ENCODE measurements at places on chromosomes 3 and 15.

DNA sequence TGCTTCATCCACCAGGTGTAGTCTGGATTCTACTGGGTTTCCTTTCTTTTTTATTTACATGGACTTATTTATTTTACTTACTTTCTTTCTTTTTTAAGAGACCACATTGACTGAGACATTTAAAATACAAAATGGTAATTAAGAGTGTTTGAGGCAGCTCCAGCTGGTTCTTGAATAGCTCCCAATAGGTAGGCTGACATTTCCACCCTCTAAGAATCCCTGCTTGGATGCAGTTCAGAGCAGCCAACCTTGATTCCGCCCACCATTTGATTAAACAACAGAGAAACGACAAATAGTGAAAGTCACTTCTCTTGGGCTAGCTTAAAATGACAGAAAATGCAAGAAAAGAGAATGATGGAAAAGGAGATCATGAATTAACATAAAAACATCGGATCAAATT is 270.5 kb downstream of the TUSC7 start:
- no peak for DNase-seq

DNA sequence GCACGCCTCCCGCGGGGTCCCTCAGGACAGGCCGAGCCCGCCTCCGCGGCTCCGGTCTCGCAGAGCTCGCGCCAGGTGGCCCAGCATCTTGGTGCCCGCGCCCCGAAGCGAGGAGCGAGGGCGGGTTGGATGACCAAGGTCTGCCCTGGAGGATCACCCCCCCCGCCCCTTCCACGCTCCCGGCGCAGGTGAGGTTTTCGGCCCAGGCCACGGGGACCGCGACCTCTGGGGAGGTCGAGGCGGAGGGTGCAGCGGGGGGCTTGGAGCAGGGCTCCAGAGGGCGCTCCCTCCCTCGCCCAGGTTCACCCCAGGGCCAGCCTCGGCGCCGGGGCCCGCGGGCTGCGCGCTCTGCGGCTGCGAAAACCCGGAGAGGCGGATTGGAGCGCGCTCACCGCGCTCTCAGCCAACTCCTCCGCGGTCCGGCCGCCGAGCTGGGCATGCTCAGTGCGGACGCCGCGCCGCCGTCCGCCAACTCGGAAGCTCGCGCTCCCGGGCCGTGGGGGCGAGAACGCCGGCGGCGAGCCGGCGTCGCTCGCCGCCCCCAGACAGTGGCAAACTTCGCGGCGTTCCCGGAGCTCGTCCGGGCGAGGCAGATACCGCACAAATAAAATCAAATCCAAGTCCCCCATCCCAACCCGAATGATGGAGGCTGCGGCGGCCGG is at the start of gene MED12L:
Gene MED12L (plus strand): TSS at position 438 of the 662 bp plus-strand sequence. CDS start 1,263 bp downstream, outside the sequence.
- no peak for DNase-seq

DNA sequence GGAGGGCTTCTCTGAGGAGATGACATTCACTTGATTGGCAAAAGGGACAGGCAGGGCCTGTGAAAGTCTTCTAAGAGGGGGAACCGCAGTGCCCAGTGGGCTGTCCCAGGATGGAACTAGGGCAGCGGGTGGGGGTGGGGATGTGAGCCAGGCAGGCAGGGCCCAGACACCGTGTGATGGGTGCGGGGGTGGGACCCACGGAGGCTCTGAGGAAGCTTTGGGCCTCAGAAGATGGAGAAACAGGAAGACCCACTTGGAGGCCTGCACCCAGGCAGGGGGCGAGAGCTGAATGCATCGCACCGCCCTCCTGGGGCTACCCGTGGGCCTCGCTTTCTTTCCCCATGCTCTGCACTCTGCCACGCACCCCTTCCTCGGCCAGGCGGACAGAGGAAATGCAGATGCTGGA is 32.9 kb upstream of the ACAD9 start:
- no peak for DNase-seq

GRCh38 chr15:52527911-52528563 is 643 bp downstream of the MYO5A start:
- no peak for DNase-seq

GRCh38 chr3:149983628-149984027 is 12.9 kb upstream of the PFN2 start:
- DNase-seq = no peak

GRCh38 chr3:139953131-139953910 is 18.3 kb downstream of the CLSTN2 start:
- DNase-seq = no peak

GRCh38 chr15:27353856-27354255 is 382.9 kb downstream of the GABRG3 start:
- DNase-seq = no peak

DNA sequence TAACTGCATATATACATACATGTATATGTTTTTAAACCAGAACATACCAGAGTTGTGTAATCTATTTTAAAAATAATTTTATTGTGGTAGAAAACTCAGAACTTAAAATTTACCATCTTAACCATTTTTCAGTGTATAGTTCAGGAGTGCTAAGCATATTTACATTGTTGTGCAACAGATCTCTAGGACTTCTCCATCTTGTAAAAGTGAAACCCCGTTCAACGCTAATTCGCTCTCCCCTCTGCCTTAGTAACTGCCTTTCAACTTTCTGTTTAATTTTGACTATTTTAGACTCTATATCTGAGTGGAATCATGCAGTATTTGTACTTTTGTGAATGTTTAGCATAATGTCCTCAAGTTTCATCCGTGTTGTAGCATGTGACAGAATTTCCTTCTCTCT is 51.8 kb upstream of the SSR3 start:
- no peak for DNase-seq

DNA sequence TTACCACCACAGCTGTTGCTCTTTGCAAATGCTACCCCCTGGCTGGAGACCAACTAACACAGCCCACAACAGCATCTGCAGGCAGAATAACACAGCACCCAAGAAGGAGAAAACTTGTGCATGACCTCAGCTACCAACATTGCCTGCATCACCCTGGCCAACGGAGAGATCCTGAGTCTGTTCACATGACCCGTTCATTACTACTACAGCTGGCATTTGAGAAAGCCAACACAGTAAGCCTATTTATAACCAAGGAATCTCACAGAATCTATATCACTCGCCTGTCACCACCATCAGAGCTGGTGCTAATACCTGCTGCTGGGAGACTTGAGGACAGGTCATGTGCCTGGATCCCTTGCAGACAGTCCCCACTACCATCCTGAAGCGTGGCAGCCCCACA is 215.2 kb downstream of the POLQ start:
- DNase-seq = no peak

DNA sequence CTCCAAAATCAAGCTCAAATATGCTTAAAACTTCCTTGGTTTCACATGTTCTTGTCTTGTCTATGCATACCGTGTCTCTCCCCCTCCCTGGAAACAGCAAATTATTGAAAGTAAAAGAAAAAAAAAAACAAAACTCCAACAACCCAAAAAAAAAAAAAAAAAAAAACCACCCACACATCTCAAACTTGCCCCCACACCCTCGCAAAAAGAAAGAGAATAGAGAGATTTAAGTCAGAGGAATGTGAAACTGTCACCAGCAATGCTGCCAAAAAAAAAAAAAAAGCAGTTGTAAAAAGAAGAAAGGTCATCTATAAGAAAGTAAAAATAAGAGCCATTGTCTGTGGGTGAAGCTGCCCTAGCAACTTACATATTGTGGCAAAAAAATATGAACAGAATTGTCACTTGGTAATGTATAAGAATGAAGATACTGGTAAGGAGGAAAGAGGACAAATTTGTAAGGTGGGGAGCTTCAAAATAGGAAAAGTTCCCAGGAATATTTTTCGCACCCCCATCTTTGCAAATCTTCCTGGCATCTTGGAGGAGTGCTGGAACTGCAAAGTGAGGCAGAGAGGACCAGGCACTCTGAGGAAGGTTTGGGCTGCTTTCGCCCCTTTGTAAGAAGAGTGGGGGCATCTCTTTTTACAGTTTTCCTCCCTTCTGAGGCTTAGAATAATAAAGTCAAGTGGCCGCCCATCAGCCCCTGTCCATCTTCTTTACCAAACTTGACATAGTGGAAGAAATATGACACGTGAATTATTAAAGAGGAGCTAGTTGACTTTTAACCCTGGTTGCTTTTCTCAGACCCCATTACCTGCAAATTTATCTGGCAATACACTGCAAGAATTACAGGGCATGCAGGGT is 81.8 kb downstream of the NR2F2 start:
- DNase-seq = no peak

GRCh38 chr3:32471246-32471645 is 31.4 kb downstream of the CMTM6 start:
- no peak for DNase-seq

- DNase-seq = no peak
Observed at GRCh38 chr3:57076422-57076951, 16.0 kb downstream of the SPATA12 start.

- no peak for DNase-seq
Observed at GRCh38 chr3:99923873-99924272, 106.2 kb downstream of the CMSS1 start.

GRCh38 chr15:71447328-71448250 is 332.3 kb downstream of the THSD4 start:
- no peak for DNase-seq

- no peak for DNase-seq
Observed at GRCh38 chr3:54963641-54964040, 35.8 kb upstream of the LRTM1 start.

- no peak for DNase-seq
Observed at GRCh38 chr15:34876640-34877039, 81.3 kb upstream of the ACTC1 start.

DNA sequence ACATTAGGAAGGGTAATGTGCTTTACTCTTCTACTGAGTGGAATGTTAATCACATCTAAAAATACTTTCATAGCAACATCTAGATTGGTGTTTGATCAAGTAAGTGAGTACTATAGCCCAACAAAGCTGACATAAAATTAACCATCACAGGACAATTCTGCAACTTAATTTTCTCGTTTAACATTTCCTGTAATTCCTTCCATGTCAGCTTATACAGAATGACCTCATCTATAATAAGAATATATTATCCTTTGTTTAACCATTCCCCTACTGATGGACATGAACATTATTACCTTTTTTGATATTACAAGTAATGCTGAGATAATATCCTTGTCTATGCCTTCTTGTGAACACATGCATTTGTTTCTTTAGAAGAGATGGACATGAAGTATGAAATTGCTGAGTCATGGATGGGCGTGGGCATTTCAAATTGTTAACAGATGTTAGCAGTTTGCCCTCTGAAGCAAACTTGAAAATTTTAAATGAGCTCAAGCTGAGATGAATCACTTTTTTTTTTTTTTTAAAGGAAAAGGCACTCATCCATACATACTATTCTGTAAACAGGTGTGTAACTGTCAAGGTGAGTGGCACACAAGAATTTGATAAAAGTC is 85.1 kb downstream of the OXNAD1 start:
- DNase-seq = no peak

GRCh38 chr3:140055092-140055791 is 120.3 kb downstream of the CLSTN2 start:
- DNase-seq = no peak

DNA sequence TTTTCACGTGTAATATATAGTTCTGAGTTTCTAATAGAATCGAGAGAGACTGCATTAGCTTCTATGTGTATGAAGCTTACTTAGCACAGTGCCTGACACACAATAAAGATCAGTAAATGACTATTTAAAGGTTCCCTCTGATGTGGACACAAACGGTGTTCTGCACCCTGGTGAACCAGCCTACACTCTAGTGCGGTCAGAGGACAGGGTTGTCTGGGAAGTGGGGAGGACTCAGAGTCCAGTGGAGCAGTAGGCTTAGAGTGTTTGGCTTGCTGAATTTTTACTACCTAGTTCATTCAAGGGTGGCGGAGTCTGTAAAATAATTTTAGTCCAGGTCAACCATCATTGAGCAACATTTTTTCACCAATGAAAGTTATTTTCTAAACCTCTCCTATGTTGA is 77.8 kb downstream of the DIPK2A start:
- no peak for DNase-seq

DNA sequence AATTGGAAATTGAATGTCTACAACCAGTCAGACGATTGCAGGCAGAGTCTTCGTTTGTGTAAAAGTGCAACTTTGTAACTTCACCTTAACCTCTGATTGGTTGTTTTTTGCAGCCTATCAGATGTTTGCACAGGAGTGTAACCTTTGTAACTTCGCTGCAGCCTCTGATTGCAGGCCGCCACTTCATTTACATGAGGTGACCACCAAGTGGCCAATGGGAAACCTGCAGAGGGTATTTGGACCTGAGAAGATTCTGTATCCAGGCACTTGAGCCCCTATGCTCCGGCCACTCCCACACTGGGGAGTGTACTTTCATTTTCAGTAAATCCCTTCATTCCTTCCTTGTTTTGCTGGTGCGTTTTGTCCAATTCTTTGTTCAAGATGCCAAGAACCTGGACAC is 68.1 kb upstream of the PFN2 start:
- no peak for DNase-seq

DNA sequence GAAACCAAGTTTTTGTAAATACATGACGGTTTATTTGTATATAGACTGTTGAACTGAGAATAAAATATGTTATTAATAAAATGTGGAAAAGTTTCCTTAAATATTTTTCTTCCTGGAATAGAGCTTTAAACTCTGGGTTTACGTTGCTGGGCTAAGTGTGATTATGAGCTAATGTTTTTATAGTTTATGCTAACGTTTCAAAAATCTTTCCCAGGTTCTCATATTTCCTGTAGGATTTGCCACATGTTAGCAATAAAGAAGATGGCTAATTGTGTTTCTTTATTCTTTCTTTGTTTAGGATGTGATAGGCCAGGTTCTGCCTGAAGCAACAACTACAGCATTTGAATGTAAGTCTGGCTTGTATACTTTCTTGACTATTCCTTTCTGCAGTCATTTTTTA is 7.2 kb downstream of the MAP2K5 start:
- no peak for DNase-seq

GRCh38 chr3:120418446-120418845 is 32.3 kb downstream of the FSTL1 start:
- no peak for DNase-seq

- DNase-seq = no peak
Observed at GRCh38 chr3:35617370-35617769, 22.0 kb upstream of the ARPP21 start.

DNA sequence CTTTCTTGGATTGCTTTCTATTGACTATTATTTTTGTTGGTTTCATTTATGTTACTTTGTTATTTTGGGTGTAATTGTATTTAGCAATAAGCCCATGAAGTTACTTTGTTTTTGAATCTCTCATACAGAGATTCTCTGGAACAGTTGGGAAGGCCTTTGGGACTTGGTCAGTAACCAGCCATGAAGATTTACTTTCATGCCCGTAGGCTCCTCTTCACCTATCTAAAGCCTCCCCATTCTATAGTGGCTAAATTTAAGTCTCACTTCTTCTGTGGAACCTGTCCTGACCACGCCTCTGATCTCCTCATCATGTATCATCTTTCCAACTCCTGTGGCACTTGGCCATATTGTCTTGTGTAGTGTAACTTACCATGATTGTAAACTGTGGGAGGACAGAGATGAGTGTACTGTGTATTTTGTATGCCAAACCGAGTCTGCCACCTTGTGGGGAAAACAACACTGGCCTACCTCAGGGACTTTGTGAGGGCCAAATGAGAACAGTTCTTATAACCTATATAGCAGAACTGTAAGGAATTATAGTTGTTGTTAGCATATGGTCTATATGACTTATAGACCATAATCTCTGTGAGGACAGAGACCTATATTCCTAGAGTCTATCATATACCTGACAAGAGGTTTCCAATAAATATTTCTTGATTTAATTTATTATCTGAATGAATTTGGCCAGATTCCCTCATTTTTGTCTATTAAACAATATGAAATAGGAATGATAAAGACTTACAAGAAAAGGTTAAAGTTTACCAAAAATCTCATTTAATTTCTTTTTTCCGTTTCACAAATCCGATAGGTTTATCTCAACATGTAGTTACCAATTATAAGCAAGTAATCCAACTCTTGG is 75.0 kb downstream of the STARD9 start:
- DNase-seq = peak; percentile 4

- DNase-seq = no peak
Observed at GRCh38 chr3:11733914-11734313, 90.2 kb upstream of the VGLL4 start.

Data from stimulated activated CD8-positive, alpha-beta memory T cell treated with anti-CD3 and anti-CD28 coated beads, Interleukin-7, amount 100 ng/mL, for 1 hour (primary cell).